ENCODE measurements at places on chromosomes 13 and 19.

DNA sequence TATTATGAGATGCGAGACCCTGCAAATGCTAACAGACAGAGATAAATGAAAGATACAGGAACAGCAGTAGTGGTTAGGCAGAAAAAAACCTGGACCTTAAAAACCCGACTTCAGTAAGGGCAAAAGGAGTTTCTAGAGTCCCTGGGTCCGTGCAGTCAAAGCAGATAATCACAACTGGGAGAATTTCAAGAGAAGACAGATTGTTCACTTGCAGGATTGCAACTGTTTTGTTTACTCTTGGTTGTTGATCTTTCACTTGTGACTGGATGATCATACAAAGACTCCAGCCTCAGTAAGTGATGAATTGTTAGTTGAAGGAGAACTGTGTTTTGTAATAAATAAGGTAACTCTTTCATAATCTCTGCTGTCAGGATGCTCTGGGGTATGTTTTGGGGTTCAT is 135.1 kb downstream of the GPC6 start:
- no peak overlapping the region for H3K27ac ChIP-seq
- H3K4me1 ChIP-seq, result no peaks in the 10 kb centered on the region
- no peak for DNase-seq

DNA sequence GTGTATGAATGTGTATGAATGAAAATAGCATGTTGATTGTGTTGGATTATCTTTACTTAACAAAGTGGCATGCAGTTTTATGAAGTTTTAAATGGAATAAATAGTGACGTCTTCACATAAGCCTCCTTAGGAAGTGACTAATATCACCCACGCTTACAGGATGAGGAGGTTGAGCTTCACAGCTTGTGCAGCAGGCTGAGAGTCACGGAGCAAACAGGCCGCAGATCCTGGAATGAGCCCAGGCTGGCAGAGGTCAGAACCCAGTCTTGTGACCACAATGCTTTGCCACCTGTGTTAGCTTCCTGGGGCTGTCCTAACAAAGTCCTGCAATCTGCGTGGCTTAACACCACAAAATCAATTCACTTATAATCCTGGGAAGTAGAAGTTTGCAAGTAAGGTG is 20.8 kb downstream of the LAIR2 start:
- no peak overlapping the region for H3K4me3 ChIP-seq
- H3K27ac ChIP-seq, result no peak overlapping the region
- no peak for DNase-seq
- H3K27me3 ChIP-seq, result no peaks in the 10 kb centered on the region

- no peak overlapping the region for H3K27ac ChIP-seq
- DNase-seq, result no peak
- peaks cover 2% of the 10 kb centered on the region for H3K36me3 ChIP-seq
- H3K4me1 ChIP-seq, result no peaks in the 10 kb centered on the region
- no peaks in the 10 kb centered on the region for H3K27me3 ChIP-seq
- H3K4me3 ChIP-seq, result no peak overlapping the region
Measured at GRCh38 chr13:46926916-46927590, 30.2 kb upstream of the HTR2A start.

GRCh38 chr13:73138276-73138637 is 79.5 kb downstream of the KLF5 start:
- no peaks in the 10 kb centered on the region for H3K27me3 ChIP-seq
- H3K36me3 ChIP-seq, result no peaks in the 10 kb centered on the region
- no peak for DNase-seq
- no peak overlapping the region for H3K4me3 ChIP-seq
- H3K4me1 ChIP-seq, result peaks cover 31% of the 10 kb centered on the region

GRCh38 chr13:53250272-53250875 is 221.8 kb downstream of the OLFM4 start:
- DNase-seq, result peak; percentile 46
- H3K36me3 ChIP-seq, result no peaks in the 10 kb centered on the region
- no peak overlapping the region for H3K4me3 ChIP-seq
- no peak overlapping the region for H3K27ac ChIP-seq
- no peaks in the 10 kb centered on the region for H3K27me3 ChIP-seq

- peaks cover 6% of the 10 kb centered on the region for H3K4me1 ChIP-seq
- peaks cover 9% of the 10 kb centered on the region for H3K36me3 ChIP-seq
- no peak overlapping the region for H3K4me3 ChIP-seq
- H3K27me3 ChIP-seq, result no peaks in the 10 kb centered on the region
Measured at GRCh38 chr13:75469047-75469446, 12.9 kb downstream of the TBC1D4 start.

DNA sequence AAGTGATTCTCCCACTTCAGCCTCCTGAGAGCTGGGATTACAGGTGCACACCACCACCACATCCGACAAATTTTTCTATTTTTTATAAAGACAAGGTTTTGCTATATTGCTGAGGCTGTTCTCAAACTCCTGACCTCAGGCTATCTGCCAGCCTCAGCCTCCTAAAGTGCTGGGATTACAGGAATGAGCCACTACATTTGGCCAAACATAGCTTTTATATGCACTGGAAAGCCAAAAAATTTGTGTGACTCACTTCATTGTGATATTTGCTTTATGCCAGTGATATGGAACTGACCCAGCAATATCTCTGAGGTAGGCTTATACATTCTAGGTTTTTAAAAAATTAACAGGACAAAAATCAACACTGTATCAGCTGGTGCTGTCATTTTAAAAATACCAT is 26.8 kb upstream of the ACOD1 start:
- peaks cover 4% of the 10 kb centered on the region for H3K4me1 ChIP-seq
- H3K27me3 ChIP-seq, result no peaks in the 10 kb centered on the region
- no peak overlapping the region for H3K27ac ChIP-seq
- H3K4me3 ChIP-seq, result no peak overlapping the region
- H3K36me3 ChIP-seq, result no peaks in the 10 kb centered on the region

- H3K4me3 ChIP-seq, result no peak overlapping the region
- peaks cover 24% of the 10 kb centered on the region for H3K36me3 ChIP-seq
- DNase-seq, result no peak
- H3K27ac ChIP-seq, result peak overlapping the region; percentile 97
- H3K27me3 ChIP-seq, result no peaks in the 10 kb centered on the region
Measured at GRCh38 chr19:46392252-46392801, 21.0 kb downstream of the CCDC8 start.

DNA sequence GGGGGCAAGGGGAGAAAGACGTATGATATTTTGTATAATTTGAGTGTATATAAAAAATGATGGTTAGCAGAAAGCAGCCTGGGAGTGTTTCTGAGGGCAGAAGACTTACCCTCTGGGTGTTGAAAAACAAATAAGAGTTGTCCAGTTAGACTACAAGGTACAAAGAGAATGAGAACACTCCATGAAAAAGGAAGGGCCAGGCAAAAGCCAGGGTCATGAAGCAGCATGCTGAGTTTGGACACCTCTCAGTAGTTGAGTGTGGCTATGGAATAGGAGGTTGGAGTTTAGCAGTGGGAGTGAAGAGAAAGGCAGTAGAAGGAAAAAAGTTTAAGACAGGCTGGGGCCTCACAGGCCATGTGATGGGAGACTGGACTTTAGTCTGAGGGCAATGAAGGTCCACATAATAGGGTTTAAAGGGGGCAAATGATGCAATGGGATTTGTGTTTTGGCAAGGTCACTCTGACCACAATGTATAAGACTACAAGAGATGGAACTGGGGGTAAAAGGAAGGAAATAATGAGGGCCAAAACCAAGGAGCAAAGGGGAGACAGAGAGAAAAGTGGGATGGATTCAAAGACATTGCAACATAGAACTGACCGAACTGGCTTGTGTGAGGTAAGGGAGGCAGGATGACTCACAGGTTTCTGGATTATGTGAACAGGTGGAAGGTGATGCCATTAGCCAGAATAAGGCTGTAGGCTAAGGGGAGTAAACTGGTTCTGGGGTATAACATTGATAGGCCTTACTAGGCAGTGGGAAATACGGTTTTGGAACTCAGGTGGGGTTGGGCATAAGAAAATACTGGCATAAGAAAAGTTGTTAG is 76.6 kb downstream of the SERP2 start:
- H3K4me3 ChIP-seq, result no peak overlapping the region
- DNase-seq, result no peak
- H3K4me1 ChIP-seq, result no peaks in the 10 kb centered on the region
- no peaks in the 10 kb centered on the region for H3K27me3 ChIP-seq

- H3K36me3 ChIP-seq, result no peaks in the 10 kb centered on the region
- H3K4me3 ChIP-seq, result no peak overlapping the region
- no peak for DNase-seq
- no peak overlapping the region for H3K27ac ChIP-seq
- peaks cover 8% of the 10 kb centered on the region for H3K4me1 ChIP-seq
- H3K27me3 ChIP-seq, result no peaks in the 10 kb centered on the region
Measured at GRCh38 chr13:72074663-72075062, 207.7 kb upstream of the DACH1 start.

- H3K4me1 ChIP-seq, result peaks cover 4% of the 10 kb centered on the region
- H3K27ac ChIP-seq, result no peak overlapping the region
- DNase-seq, result no peak
- no peaks in the 10 kb centered on the region for H3K36me3 ChIP-seq
- H3K27me3 ChIP-seq, result peaks cover 17% of the 10 kb centered on the region
Measured at GRCh38 chr19:16891696-16892382, 3.0 kb downstream of the F2RL3 start.

GRCh38 chr13:96817336-96817941 is 176.8 kb downstream of the OXGR1 start:
- no peak overlapping the region for H3K27ac ChIP-seq
- H3K4me3 ChIP-seq, result no peak overlapping the region
- no peaks in the 10 kb centered on the region for H3K27me3 ChIP-seq
- no peaks in the 10 kb centered on the region for H3K4me1 ChIP-seq
- no peak for DNase-seq
- peaks cover 13% of the 10 kb centered on the region for H3K36me3 ChIP-seq

GRCh38 chr13:100544866-100545683 is 43.5 kb downstream of the GGACT start:
- H3K27me3 ChIP-seq, result no peaks in the 10 kb centered on the region
- DNase-seq, result no peak

DNA sequence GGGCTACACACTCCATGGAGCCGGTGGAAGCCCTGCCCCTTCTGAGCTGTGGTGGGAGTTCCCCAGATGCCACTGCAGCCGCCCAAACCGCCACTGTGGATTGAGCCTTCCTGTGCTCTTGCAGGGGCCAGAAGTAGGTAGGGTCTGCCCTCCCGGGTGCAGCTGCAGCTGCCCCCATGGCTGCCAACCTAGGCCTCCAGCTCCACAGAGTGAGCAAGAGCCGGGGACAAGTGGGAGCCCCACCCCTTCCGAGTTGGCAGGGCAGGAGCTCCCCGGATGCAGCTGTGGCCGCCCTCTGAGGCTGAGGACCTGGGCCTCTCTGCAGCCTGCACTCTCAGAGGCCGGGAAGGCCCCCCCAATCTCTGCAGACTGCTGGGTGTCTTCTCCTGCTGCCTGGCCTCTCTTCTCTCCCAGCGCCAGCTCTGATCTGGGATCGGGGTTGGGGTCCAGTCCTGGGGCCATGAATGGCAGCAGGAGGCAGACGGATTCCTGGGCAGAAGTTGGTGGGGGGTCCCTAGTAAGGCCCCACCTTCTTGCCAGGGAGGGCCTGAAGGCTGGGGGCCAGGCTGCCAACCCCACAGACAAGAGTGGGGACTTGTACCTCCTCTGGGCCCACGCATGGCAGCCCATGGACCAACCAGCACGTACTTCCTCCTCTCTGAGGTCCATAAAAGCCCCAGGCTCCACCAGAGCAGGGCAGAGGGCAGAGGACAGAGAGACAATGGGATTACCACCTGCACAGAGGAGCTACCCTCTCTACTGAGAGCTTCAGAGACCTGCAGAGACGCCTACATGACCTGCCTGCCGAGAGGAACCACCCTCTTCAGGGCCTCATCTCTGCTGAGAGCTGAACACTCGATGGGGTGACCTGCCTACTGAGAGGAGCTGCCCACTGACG is 28.9 kb downstream of the AP2S1 start:
- no peaks in the 10 kb centered on the region for H3K27me3 ChIP-seq
- H3K36me3 ChIP-seq, result no peaks in the 10 kb centered on the region
- H3K4me1 ChIP-seq, result peaks cover 18% of the 10 kb centered on the region
- H3K4me3 ChIP-seq, result no peak overlapping the region
- DNase-seq, result no peak

DNA sequence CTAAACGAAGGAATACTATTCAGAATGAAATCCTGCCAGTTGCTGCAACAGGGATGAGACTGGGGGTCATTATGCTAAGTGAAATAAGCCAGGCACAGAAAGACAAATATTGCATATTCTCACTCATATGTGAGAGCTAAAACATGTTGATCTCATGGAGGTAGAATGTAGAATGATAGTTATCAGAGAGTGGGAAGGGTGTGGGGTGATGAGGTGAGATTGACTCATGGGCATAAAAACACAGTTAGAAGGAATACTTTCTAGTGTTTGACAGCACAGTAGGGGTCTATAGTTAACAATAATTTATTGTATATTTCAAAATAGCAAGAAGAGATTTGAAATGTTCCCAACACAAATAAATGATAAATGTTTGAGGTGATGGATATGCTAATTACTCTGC is 7.8 kb upstream of the OR7C2 start:
- H3K4me3 ChIP-seq, result no peak overlapping the region
- no peaks in the 10 kb centered on the region for H3K36me3 ChIP-seq
- DNase-seq, result no peak
- no peaks in the 10 kb centered on the region for H3K4me1 ChIP-seq
- no peak overlapping the region for H3K27ac ChIP-seq

- no peak for DNase-seq
- H3K27ac ChIP-seq, result no peak overlapping the region
- H3K4me1 ChIP-seq, result peaks cover 16% of the 10 kb centered on the region
- H3K27me3 ChIP-seq, result peaks cover 15% of the 10 kb centered on the region
- H3K4me3 ChIP-seq, result no peak overlapping the region
Measured at GRCh38 chr19:29505097-29505824, 20.5 kb upstream of the VSTM2B start.

GRCh38 chr19:19485161-19485997 is 30.0 kb downstream of the TSSK6 start:
- peaks cover 39% of the 10 kb centered on the region for H3K4me1 ChIP-seq
- H3K27me3 ChIP-seq, result no peaks in the 10 kb centered on the region
- H3K36me3 ChIP-seq, result no peaks in the 10 kb centered on the region

DNA sequence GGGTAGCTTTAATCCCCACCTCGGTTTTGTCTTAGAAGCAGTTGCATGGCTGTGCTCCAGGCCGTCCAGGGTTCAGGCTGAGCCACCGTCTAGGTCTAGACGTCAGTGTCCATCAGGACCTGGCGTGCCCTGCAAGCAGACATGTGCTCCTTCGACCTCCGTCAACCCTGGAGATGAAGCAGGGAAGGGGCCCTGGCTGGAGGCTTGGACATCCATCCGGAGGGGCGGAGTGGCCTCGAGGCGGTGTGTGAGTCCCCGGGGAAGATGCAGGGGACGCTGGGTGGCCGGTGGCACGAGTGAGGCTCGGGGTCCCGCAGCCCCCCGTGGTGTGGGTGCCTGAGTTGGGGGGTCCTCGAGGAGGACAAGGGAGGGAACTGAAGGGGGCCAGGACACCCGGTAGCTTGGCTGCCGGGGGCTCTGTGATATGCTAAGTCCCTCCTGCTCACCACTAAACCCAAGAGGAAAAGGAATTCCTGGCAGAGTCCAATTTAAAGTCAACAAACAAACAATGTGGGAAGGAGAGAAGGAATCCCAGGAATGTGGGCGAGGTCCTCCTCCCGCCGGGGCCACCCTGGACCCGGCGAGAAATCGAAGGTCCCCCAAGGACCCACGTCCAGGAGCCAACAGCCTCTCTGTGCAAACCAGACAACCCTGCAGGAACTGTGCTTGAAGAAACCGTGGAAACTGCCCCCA is 14.9 kb upstream of the PTBP1 start:
- no peaks in the 10 kb centered on the region for H3K36me3 ChIP-seq
- H3K27me3 ChIP-seq, result peaks cover 10% of the 10 kb centered on the region
- no peak overlapping the region for H3K27ac ChIP-seq

All from neural crest cell (in vitro differentiated cells).